ENCODE measurements at places on chromosomes 5 and 9. TPM values are rescaled to one million over a fixed set of nuclear protein-coding genes. Genes with fewer than 3 reads are reported as not detected.

- no peak for DNase-seq
Observed at GRCh38 chr5:57650360-57651069, 167.9 kb upstream of the ACTBL2 start.

HTR1A gene
- total RNA-seq, result not detected

BTNL8 gene
- total RNA-seq, result not detected

DNA sequence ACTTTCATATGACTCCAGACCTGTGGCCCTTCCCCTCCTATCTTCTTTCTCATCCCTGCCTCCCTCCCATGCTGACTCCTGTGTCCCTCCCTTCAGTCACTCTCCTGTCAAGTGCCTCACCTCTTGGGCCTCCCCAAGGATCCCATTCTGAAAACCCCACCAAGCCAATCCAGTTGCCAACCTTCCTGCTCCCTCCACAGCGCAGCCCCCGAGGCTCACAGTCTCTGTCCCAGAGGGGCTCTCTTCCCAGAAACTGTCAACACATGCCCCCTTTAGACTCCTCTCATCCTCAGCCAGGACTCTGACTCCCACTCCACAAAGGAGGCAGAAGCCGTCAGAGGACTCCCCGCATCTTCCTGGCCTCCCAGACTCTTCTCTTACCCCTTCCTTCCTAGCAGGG lies 30.8 kb downstream of the ACSL6 start:
- DNase-seq, result no peak

SPAG8 gene
- total RNA-seq, result 0.40 TPM

FAM221B gene
- not detected for total RNA-seq

DNA sequence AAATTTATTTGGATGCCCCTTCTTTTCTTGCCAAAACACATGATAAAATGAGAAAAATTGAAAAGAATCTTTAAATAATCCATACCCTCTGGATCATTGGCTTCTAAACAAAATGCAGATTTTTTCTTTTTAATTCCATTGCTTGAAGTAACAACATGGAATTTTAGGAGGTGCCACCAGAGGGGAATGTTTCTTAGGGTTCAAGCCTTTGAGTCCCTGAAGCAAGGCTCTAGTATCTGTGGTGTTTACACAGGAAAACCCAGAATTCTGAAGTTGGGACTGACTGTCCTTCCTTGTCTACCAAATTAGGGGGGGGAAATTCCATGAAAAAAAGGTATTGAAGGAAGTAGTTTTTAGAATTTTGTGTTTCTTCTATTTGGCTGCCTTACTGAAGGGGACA lies 69.4 kb downstream of the LMNB1 start:
- no peak for DNase-seq

GRCh38 chr9:129562917-129563316 lies 58.0 kb downstream of the C9orf50 start:
- no peak for DNase-seq

DNA sequence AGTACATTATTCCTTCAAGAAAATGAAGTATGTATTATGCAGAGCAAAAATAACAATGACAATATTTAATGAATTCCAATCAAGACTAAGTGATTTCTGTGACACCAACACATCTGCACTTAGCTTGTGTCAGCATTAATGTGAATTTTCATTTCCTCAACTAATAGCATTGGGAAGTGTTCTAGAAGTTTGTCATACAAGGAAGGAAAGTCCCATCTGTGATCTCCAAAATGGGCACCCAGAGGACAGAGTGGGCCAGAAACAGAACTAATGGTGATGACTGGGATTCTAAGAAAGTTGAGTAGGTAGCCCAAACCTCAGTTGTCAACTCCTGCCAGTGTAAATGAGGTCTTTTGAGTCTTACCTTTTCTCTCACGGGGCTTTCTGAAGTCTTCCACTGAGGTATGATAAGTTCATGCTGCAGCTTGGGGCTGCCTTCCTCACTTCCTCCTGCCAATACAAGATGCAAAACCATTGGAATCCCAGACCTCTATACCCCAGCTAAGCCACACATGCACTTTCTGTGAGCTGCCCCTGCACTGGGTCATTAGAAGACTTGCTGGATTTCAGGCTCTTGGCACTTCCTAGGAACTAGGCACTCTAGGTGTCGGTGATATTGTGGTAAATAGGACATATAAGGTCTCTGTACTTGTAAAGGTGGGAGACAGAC lies 4.9 kb downstream of the ADAM19 start:
- no peak for DNase-seq

DNA sequence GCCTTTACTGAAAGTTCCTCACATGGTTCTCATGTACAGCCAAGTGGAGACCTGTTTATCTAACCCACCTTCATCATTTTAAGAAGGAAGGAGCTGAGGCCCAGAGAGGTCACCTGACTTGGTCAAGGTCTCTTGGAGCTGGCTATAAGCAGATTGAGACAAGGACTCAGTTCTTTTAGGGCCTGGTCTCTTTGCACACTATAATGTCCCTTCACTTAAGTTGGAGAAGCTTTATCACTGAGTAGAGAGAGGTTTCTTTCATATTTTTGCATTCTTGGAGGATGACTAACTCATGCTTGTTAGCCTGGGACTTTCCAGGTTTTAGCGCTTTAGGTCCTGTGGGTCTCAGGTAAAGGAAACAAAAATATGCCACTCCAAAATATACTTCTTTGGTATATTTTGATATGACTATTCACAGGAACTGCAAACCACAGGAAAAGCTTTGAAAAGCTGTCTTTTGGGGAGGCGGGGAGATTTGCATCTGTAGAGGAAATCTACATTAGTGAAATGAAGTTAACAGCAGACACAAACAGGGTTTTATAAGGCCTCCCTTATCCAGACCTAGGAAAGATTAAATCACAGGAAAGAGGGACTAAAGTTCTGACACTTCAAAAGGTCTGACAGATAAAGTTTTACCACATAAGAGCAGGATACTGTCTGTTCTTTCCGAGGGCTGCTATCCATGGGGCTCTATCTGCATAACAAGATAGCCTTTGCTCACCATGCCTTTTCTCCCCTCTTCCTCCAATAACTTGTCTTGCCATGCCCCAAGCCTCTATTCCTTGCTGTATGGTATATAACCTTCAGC lies 95.8 kb upstream of the ANKRD55 start:
- DNase-seq, result peak; percentile 41

DNA sequence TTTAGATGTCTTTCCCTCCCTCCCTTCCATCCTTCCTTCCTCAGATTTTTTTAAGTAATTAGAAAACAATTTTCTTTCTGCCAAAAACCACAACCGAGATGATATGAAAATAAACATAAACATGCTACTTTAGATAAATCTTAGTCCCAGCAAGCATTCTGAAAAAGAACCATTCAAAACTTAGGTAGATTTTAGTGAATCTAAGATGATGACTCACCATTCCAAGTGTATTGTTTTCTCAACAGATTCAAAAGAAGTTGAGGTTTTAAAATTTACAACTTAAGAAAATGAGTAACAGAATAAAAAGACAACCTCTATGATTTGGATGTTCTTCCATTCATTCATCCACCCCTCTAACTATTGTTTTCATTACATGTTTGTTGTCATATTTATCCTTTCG lies 465.1 kb downstream of the PDE4D start:
- no peak for DNase-seq

- DNase-seq, result no peak
Observed at GRCh38 chr9:18905028-18905882, 127.8 kb downstream of the SAXO1 start.

GRCh38 chr9:98778711-98779530 lies 17.4 kb downstream of the ANKS6 start:
- DNase-seq, result no peak

PTPRD gene
- total RNA-seq, result 0.28 TPM

- DNase-seq, result no peak
Observed at GRCh38 chr9:11457825-11458790, 845.3 kb upstream of the PTPRD start.

NDUFAF2 gene
- total RNA-seq, result 47.8 TPM

- no peak for DNase-seq
Observed at GRCh38 chr5:6188344-6188743, 190.0 kb downstream of the MED10 start.

DNA sequence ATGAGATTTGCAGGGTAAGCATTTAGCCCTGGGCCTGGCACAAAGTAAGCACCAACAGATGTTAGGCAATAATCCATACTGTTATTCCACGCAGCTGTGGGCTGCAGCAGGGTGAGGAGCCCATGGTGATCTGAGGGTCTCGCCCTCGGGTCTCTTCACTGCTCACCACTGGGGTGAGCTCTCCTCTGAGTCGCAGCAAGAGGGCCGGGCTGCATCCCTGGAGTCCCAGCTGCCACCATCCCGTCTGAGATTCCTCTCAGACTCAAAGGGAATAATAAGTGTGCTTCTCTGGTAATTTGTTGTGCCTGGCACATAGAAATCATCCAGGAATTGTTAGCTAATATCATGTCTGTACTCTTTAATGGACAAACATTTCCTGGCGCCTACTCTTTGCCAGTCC lies 6.9 kb downstream of the NKX2-5 start:
- no peak for DNase-seq

ESM1 gene
- not detected for total RNA-seq

DNA sequence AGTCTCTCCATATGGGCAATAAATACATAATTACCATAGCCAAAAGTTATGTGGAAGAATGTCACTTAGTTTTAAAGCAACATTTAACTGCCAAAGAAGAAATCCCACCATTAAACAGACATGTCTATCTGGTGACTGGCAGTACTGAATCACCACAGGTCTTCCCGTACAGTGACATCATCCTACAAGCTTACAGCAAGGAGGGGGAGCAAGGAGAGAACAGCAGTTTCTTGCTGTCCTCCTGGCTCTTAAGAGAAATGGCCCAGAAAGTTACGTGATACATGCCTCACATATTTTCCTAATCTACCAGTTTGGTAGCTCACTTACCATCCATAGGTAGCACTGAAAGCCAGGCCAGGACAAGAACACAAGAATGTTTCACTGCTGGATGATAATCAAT lies 671.0 kb downstream of the DMRTA1 start:
- no peak for DNase-seq

GRCh38 chr9:91085517-91086291 lies 276.0 kb downstream of the AUH start:
- no peak for DNase-seq

GRCh38 chr5:81817086-81817485 lies 66.2 kb upstream of the SSBP2 start:
- no peak for DNase-seq

DNA sequence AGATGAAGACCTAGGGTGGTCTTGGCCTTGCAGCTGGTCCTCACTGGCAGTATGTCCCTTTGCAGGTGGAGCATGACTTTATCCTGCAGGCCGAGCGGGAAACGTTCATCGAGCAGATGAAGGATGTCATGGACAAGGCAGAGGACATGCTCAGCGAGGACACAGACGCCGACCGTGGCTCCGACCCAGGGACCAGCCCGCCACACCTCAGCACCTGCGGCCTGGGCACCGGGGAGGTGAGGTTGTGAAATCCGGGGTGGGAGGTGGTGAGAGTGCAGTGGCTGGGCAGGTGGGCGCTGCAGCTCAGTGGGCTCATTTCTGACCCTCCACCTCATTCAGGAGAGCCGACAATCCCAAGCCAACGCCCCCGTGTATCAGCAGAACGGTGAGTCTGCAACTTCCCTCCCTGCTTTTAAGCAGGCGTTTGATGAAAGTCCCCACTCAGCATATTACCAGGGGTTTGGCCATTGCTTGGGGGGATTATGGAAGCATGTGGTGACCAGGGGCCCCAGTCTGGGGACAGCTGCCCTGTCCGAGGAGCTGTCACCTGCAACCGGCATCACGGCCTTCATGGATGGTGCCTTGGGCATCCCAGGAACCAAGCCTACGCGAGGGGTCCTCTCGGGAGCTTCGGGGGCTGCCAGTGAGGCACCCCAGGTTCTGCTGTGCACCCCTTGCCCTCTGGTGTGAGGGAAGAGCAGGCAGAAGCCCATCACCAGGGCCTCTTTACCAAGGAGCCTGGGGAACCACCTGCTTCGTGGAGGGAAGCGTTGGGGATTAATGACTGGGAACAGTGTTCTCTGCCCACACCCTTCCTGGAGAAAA lies 84.0 kb downstream of the WNK2 start:
- no peak for DNase-seq

GRCh38 chr5:123068368-123068938 lies 20.6 kb upstream of the PRDM6 start:
- no peak for DNase-seq

SUSD3 gene
- total RNA-seq, result 9.5 TPM

DNA sequence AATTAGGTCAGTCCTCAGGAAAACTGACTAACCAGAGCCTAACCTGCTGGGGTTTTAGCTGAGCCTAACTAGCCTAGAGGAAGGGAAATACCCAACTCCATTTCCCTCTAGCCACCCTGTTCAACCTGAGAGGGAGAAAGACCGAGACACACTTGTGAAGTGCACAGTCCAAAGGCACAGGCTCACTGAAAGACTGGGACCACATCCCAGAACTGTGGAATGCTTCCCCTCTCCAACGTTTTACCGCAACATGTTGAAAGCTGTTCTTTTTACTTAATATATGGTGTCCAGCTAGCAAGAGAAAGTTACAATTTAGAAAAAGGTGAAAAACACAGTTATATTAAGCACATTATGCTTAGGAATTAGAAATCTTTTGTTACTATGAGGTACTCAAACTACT lies 76.8 kb upstream of the SIMC1 start:
- DNase-seq, result no peak

P4HA2 gene
- 1.3 TPM for total RNA-seq

DNA sequence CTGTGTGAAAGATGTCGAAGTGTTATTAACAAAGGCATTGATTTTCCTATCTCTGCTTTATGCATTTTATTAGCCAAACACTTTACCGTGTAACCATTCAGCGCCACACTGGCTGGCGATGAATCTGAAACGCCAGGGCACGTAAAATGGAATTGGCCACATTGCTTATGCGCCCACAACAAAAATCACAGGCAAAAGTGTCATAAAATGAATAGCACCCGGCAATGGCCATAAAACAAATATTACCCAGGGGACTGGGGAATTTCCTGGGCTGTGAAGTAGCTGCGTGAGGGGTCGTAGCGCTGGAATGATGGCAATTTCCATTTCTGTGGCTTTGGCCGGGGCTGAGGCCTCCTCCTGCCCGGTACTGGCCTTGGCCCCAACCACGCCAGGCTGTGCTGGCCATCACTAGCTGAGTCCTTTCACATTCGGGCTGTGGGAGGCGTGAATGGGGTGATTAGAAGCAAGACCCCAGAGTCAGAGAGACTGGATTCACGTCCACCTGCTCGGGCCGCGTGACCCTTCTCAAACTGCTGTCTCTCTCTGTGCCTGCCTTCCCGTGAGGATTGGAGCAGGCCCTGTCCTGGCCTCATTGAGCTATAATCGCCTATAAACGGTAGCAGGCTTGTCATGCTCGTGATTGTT lies 254.5 kb downstream of the PBX3 start:
- DNase-seq, result no peak

- DNase-seq, result no peak
Observed at GRCh38 chr5:68467794-68468193, 252.2 kb downstream of the PIK3R1 start.

GRCh38 chr9:109452761-109453160 lies 45.3 kb downstream of the PTPN3 start:
- no peak for DNase-seq

DNA sequence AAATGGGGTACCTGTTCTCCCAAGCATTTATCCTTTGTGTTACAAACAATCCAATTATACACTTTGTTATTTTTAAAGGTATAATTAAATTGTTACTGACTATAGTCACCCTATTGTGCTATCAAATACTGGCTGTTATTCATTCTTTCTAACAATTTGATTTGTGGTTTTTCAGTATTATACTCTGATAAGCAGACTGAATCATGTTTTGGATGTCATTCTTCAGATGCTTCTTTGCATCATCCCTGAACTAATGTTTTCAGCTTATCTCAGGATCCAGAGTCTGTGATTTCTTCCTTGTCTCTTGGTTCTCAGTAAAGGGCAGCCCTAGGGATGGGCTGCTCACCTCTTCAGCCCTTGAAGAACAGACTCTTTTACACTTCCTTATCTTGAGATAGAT lies 177.8 kb upstream of the SGCD start:
- DNase-seq, result no peak

ECPAS gene
- 97.9 TPM for total RNA-seq

- no peak for DNase-seq
Observed at GRCh38 chr5:20956134-20956533, 968.1 kb upstream of the CDH18 start.

BARHL1 gene
- total RNA-seq, result not detected

Data from activated T-cell treated with anti-CD3 and anti-CD28 coated beads, Interleukin-2, amount 50 U/mL, for 4 hours (primary cell).